ENCODE measurements at places on chromosomes 5 and 9.

DNA sequence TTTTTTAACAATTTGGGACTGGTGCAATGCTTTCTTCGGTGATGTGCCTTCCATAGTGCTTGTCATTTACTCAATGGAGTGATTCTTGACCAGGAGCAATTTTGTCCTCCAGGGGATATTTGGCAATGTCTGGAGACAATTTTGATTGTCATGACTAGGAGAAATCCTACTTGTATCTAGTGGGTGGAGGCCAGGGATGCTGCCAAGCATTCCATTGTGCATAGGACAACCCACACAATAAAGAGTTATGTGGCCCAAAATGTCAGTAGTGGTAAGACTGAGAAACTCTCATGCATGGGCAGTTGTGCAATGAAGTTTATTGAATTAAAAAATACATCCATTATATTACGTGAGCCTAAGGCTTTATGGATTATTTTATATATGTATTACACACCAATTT lies 70.5 kb downstream of the FOCAD start:
- DNase-seq = peak; percentile 34

- no peak for DNase-seq
These were observed 71.1 kb upstream of the FRRS1L start for GRCh38 chr9:109238125-109238524.

DNA sequence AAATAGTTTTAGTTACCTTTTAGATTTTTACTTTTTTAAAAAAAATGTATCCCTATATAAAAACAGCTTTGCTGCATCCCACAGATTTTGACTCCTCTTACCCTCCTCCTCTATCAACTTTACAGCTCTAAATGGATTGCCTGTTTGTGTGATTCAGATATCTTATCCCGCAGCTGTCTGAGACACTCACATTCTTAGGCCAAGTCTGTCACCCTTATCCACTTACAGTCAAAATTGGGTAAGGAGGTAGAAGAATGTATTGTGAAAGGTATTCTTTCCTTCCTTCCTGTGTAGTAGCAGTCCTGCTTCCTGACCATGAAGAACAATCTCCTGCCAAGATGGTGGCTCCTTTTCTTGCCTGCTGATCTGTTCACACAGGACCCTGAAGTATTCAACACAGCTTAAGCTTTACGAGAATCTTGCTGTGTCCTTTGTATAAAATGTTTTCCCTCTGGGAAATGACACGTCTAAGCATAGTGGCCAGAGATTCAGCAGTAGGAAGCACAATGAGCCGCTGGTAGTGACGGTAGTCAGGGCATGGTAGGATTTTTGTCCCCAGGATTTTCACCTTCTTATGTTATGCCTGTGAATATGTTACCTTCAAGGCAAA lies 67.7 kb upstream of the ST8SIA4 start:
- DNase-seq = no peak

GRCh38 chr9:135971892-135972291 lies 10.7 kb upstream of the UBAC1 start:
- DNase-seq = no peak

DNA sequence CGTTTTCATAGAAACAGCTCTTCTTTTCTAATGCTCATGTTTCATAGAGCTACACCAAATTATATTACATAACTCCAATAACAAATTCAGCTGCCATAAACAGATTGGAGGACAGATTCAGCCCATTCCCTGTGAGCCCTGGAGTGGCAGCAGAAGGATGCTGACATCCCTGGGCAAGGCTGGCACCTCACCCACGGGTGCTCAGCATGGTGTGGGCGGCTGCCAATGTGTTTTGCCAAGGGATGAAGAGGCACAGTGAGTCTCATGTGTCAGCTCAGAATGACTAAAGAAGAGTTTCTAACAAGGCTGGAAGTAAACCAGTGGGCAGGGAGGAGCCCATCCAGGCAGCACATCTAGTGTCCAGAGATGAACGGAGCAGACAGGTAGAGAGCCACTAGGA lies 127.1 kb upstream of the ICE1 start:
- no peak for DNase-seq

GRCh38 chr9:107883496-107884124 lies 394.0 kb upstream of the KLF4 start:
- DNase-seq = no peak

GRCh38 chr5:11931638-11932037 lies 27.4 kb upstream of the CTNND2 start:
- no peak for DNase-seq

- no peak for DNase-seq
These were observed 102.7 kb downstream of the FOCAD start for GRCh38 chr9:20786807-20787206.

DNA sequence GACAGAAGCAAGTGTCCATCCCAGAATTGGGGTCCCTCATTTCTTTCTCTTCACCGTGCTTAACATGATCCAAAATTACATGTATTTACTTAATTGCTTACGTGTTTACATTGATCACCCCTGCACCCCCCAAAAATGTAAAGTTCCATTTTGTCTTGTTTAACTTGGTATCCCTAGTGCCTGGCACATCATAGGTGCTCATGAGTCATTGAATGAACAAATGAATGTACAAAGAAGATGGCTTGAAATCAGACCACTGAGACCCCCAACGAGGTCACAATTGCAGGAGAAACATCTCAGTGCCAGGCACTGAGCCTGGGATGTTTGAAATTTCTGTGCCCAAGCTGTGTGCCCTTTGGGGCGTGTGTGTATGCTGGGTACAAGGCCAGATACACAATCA lies 45.2 kb upstream of the NDFIP1 start:
- DNase-seq = no peak

GRCh38 chr9:129480745-129481144 lies 140.2 kb downstream of the C9orf50 start:
- no peak for DNase-seq

GRCh38 chr9:136825295-136826187 lies 16.7 kb upstream of the AJM1 start:
- no peak for DNase-seq

DNA sequence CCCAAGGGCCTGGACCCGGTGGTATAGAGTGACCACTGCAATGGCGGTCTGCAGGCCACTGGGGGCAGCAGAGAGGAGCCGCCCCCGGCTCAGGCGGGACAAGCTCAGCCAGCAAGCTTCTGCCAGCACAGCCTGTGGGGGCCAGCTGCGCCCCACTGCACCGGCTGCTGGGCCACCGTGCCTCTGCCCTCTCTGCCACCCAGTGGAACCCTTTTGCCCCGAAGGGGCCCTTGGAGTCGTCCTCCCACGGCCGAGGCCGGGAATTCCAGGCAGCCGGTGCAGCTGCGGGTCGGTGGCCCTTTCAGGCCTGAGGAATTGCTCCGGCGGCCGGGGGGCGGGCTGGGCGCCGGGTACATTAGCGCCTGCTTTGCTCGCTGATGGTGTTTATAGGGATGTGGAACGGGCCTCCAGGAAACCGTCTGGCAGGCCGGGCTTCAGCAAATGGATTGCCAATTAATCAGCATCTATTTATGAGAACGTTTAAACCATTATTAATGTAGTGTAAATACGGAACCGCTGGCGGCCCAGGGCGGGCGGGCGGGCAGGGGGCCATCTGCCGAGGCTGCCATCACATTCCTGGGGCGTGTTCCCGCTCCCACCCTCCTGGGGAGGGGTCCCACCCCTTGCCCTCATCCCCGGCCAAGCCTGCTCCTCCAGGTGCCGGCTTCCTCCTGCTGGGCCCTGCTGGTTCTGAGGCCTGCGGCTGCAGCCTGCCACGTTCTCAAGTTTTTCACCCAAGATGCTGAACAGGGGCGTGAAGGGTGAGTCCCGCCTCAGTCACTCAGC lies 127.4 kb downstream of the BARX1 start:
- DNase-seq = peak; percentile 62

- peak; percentile 70 for DNase-seq
These were observed 875 bp downstream of the ACO1 start for GRCh38 chr9:32385152-32385884.

DNA sequence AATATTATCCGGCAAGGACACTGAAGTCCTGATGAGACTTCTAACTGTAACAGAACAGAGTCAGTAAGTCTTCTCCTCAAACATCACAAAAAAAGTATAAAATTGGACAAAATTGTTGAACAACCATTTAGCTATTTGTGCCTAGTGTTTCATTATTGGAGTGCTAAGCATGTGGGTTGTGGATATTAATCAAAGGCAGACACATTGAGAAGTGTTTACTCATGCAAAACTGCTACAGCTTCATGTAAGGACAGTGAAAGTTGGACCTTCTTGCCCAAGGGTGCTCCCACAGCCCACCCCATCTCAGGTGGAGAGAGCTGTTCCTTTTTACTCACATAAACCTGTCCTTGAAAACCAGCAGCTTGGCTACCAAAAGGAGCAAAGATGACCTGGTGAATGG lies 355.1 kb upstream of the DAB2 start:
- DNase-seq = no peak

- no peak for DNase-seq
These were observed 31.5 kb upstream of the FAM170A start for GRCh38 chr5:119597728-119598298.

DNA sequence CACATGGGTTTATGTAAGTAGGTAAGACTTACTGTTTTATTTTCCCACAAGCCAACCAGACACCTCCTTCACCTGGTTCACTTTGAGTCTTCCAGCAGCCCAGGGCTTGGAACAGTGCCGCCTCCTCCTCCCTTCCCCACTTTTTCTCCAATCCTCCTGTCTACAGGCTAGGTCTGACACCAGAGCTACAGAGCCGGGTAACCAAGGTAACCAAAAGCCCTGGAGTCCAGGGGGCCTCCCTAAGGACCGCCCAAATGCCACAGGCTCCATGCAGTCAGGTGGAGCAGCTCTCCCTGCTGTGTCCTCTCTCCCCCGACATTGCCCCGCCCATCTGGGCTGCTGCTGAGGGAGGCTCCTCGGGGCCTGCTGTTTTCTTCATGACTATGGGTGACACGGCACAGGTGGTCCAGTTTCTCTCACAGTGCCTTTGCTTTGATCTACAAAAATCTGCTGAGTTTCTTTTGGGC lies 138.0 kb upstream of the EFNA5 start:
- DNase-seq = no peak

DNA sequence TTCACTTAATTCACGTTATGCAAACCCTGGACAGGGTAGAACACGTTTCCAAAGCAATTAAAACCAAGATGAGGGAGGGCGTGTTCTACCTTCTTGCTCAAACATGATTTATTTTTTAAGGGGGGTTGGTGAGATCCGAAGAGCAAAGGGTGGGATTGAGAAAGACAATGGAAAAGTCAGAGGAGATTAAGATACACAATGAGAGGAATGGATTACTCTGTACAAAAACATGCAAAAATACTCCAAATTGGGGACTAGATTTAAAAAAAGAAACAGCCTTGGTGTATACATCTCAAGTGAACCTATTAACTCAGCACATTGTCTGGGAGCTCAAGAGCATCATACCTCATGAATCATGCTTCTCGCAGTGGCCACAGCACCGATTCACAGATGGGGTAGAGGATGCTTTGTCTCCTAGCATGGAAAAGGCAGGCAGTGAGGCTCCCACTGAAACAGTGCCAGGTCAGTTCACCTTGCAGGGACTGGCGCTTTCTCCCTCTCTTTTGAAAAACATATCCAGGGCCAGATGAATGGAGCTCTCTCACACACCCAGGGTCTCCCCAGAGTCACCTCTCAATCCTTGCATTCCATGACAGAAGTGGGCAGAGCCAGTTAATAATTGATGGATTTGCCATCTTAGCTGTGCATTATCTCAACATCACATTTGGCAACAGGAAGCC lies 459.7 kb downstream of the BNC2 start:
- DNase-seq = no peak

DNA sequence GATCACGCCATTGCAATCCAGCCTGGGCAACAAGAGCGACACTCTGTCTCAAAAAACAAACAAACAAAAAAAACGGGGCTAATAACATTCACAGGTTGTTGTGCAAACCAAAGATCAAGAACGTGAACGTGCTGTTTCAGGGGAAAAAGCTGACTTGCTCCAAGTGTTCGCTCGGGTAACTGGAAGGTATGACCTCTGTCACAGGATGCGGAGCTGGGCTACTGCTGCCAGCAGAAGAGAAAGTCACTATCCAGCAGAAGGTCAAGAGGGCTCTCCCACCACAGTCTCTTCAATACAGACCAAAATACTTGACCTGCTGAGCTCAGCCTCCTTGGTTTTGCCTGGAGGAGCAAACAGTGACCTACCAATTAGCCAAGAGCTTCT lies 59.7 kb downstream of the ABCA1 start:
- no peak for DNase-seq

DNA sequence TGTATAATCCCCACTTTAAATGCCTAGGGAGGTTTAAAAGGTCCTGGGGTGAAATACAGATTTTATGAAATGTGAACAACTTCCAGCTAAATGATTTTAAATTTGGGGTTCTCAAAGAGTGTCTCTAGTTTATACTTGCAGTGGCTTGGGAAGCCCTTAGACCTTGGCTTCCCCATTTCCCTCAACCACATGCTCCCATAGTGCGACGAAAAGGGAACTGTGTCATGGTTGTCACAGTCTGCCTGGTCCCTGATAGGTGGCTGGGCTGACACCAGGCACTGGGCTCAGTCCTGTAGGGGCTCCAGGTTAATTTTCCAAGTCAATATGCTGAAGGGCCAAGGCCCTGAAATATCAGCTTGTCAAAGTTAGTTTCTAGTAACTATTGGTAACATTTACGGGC lies 10.4 kb upstream of the CXCL14 start:
- no peak for DNase-seq

GRCh38 chr5:170630711-170631141 lies 126.9 kb downstream of the KCNIP1 start:
- DNase-seq = no peak

- no peak for DNase-seq
These were observed 898.1 kb upstream of the WWC1 start for GRCh38 chr5:167393358-167393757.

DNA sequence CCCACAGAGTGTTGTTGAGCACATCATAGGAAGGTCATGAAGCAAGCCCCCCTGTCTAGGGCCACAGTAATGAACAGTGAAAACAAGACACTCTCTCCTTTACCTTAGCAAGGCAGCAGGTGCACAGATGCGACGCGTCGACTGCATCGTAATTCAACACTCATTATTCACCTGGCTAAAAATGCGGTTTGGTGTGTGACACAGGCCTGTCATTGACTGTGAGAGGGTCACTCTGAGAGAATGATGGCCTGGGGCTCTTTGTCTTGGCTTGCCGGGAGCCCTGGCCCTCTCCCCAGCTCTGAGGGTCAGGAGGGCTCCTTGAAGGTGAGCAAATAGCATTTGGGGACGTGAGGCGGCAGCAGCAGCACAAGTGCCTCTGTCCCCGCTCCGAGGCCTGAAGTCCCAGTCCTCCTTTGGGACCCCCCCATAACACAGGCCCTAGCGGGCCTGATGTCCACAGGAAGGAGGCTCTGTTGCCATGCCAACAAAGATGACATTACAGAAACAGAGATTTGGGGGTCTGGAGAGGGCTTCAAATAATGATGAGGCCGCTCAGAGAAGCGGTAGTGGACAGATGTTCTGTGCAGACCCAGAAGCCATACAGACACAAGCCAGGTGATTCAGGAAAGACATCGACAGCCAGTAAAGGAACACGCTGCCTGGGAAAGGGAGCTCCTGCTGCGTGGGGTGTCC lies 46.7 kb downstream of the SHB start:
- no peak for DNase-seq

Data from adipocyte (in vitro differentiated cells).